ENCODE measurements at places on chromosomes 5 and 9.

- DNase-seq: no peak
Measured at GRCh38 chr5:147912011-147912410, 5.7 kb upstream of the C5orf46 start.

DNA sequence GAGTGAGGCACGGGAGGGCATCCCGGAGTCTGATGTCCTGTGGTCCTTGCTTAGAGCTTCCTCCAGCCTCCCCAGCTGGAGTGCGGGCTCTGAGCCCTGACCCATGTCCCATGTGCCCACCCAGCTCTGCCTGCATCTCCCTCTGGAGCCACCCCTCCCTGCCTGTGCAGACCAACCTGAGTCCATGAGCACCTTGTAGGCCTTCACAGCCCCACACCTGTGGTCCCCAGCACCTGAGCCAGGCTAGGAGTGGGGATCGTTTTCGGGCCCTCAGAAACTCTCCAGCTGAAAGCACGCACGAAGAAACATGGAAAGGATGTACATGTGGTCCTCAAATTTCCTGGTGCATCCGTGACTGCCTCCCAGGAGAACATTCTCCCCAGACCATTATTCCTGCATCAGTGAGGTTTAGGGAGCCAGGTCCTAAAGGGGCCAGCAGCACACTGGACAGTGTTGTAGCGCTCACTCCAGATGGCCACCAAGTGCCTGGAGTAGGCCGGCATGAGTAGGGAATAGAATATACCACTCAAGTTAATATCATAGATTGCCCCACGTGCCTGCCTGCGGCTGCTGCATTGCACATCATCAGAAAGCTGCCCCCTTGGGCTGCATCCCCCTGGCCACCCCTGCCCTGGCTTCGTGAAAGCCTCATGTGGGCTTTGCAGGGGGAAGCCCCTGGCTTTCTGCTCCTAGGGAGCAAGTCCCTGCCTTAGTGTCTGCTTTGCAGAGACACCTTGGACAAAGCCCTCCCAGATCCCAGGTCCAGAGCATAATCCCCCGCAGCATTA lies 80.6 kb downstream of the WNK2 start:
- peak; percentile 4 for DNase-seq

GRCh38 chr9:112572416-112572815 lies 85.8 kb downstream of the KIAA1958 start:
- no peak for DNase-seq

- no peak for DNase-seq
Measured at GRCh38 chr9:112173489-112174221, 1.4 kb downstream of the SUSD1 start.

DNA sequence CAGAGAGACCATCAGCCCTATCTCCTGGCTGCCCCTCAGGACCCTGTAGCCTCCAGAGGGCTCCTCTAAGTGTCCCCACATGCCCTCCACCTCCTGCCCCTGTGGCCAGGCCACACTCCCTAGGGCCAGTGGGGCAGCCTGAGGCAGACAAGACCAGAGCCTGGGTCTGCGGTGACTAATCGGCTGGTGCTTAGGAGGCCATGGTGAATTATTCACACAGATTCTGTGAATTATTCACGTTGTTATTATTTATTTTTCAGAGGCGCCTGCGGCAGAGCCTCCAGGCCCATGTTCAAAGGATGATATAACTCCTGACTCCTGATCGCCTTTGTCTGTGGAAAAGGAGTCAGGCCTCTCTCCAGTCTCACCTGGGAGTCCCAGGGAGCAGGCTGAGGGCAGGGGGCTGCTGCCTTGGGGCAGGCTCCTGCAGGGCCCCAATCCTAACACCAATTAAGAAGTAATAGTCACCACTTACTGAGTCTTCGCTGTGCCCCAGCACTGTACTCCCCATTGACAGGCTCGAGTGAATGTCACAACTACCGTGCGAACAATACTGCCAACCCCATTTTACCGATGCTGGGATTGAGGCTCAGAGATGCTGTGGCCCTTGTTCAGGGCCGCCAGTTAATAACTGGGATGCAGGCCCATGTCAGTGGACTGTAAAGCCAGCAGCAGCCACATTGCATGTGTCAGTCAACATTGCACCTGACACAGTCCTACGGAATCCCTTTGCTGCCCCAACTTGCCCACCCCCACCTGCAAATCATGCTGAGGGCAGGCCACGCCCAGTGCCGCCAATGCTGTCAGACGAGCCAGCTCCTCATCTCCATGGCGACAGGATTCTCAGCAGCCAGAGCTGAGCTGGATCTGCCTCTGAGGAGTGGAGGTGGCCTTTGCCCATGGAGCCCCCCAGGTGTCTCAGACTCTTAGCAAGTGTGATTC lies 94.9 kb downstream of the PCDH1 start:
- DNase-seq: peak; percentile 31

- DNase-seq: no peak
Measured at GRCh38 chr9:110900917-110901316, 137.4 kb downstream of the LPAR1 start.

- DNase-seq: no peak
Measured at GRCh38 chr5:73222173-73222572, 49.2 kb downstream of the TMEM174 start.

DNA sequence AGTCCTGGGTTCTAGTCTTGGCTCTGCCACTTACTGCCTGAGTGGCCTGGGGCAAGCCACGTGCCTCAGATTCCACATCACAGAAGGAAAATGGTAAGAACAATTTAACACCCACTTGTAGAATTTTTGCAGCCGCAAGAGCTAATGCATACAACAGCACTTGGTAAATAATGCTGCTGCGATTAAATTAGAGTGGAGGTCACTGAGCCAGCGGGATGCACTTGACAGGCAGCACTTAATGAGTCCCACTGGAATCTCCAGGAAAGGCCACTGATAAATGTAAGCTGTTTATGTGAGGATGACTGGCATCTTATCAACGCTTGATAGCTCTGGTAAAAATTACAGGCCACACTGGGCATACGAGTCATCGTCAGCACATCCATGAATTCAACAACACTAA lies 59.4 kb upstream of the UBTD2 start:
- no peak for DNase-seq

DNA sequence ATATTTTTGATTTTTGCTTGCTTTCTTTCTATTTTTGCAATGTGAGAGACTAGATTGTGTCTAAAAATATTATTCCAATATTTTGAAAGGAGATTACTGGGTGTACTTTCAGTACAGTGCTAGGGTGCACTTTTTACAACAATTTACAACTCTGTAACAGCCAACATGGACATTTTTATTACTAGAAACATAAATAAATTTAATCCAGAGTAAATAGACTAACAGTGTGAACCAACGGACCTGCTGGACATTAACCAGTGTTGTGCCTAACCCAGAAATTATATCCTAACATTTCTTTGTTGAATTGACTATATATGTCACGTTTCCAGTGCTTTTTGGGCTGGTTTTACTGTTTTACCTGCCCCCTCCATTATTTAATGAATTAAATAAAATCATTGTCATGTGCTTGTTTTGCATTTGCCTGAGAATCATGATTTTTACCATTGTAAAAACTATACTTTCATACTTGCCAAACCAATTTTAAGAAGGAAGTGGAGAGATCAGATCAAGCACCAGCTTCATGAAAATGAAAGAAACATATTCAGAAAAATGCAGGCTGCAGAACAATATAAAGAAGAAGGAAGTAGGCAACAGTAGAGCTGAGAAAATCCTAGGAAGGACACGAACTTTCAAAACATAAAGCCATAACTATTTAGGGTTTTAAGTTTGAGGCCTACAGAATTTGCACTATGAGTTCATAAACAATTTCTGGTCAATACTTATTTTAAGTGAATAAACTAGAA lies 400.8 kb upstream of the PIK3R1 start:
- DNase-seq: no peak

- no peak for DNase-seq
Measured at GRCh38 chr5:176319827-176320554, 41.6 kb downstream of the KIAA1191 start.

- DNase-seq: no peak
Measured at GRCh38 chr9:108419379-108419778, 436.4 kb downstream of the ACTL7B start.

GRCh38 chr9:12613071-12613470 lies 80.1 kb upstream of the TYRP1 start:
- no peak for DNase-seq

GRCh38 chr5:141330299-141331080 lies at the start of gene PCDHGA1:
Gene PCDHGA1 (plus strand): TSS chr5:141330514.
- peak; percentile 31 for DNase-seq

- DNase-seq: no peak
Measured at GRCh38 chr5:61313960-61314681, 17.9 kb upstream of the ZSWIM6 start.

- no peak for DNase-seq
Measured at GRCh38 chr5:122864400-122864799, 19.0 kb downstream of the SNX24 start.

DNA sequence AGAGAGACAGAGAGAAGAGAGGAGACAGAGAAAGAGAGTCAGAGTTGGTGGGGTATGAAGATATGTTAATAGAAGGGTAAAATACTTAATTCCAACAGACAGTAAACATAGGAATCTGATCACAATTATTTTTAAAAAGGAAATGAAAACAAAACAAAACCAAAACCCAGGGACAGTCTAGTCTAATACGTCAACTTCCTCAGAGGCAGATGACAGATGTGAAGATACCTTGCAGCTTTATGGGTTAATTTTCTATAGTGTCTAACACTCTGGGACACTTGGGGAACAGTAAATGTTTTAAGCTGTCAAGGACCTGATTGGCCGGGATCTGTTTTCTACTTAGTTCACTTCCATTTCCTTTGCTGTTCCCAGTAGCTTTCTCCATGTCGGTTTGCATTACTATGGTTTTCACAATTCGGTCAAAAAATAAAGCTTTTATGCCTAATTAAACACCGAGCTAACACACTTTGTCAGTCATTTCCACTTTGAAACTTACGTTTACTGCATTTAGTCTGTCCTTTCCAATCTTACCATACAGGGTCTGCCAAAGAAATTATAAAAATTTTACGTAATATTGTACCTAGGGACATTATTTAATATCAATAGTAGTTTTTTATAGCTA lies 216.5 kb downstream of the MCTP1 start:
- DNase-seq: no peak

GRCh38 chr5:89216606-89217005 lies 333.6 kb upstream of the MEF2C start:
- DNase-seq: no peak

GRCh38 chr9:99057665-99058625 lies 47.0 kb upstream of the TGFBR1 start:
- no peak for DNase-seq

- no peak for DNase-seq
Measured at GRCh38 chr5:178548746-178549145, 41.4 kb downstream of the COL23A1 start.

DNA sequence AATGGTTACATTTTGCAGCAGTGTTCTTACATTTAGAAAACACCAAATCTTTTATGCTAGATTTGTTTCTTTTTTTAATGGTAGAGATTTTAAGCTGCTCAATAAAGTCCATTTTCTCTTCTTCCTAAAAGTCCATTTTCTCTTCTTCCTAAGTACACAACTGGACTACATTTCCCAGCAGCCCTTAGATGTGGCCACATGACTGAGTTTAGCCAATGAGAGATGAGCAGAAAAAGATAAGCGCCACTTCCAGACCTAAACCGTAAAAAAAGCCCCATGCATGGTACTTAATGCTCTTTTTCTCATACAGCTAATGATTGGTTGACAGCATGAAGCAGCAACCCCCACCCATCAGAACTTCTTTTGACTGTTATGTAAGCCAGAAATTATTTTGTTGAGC lies 206.7 kb downstream of the FAM114A2 start:
- peak; percentile 14 for DNase-seq

Measured in HAP-1 (cell line).